ENCODE measurements at places on chromosomes 5 and 9. TPM values are rescaled to one million over a fixed set of nuclear protein-coding genes. Genes with fewer than 3 reads are reported as not detected.

Gene TPPP
- total RNA-seq: 1.4 TPM

Gene SLC36A2
- not detected for total RNA-seq

Gene TERT
- total RNA-seq: 36.2 TPM

Gene SELENOP
- 12.7 TPM for total RNA-seq

Gene CCDC152
- total RNA-seq: 13.9 TPM

Gene IFNA21
- total RNA-seq: not detected

Gene NME5
- not detected for total RNA-seq

Gene FAM200C
- total RNA-seq: 6.9 TPM

Gene CDC25C
- 29.9 TPM for total RNA-seq

Gene ARID3C
- total RNA-seq: 0.49 TPM

Gene IGFBPL1
- 78.5 TPM for total RNA-seq

Gene MCC
- total RNA-seq: 10.1 TPM

Gene BAAT
- 0.58 TPM for total RNA-seq

DNA sequence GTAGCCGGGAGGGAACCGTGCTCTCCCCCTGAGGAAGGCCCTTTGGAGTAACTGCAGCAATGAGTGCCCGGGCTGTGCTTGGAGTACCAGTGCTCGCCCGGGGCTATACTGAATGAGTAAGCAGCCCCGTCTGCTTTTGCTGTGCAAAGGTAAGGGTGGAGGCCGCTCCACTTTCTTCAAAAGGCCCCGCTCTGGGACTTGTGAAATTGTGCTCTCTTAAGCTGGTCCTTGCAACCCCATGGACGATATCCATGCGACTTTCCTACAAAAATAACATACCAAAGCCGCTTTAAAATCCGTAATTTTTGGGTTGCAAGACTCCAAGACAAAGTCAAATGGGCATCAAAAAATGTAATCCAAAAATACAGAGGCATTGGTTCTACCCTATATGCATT is 578 bp upstream of the TNFAIP8 start:
- DNase-seq: peak; percentile 75

GRCh38 chr9:99828054-99828416 is 6.3 kb downstream of the NR4A3 start:
- DNase-seq: no peak

DNA sequence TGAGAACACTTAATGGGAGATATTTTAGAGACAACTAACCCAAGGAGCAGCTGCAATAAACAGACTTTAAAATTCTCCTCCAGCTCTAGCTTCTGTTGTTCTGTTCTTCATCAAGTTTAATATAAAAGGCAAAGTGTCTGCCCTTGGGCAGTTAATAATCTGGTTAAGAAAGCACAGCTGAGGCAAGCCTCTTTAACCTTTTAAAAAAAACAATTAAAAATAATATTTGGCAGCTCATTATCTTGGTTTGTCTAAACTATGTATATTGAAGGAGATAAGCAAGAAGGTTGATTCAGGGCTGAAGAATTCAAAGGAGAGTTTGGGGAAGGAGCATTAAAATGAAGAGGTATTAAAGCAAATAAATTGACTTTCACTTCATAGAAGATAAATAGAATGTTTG is 75.4 kb downstream of the TSSK1B start:
- no peak for DNase-seq

DNA sequence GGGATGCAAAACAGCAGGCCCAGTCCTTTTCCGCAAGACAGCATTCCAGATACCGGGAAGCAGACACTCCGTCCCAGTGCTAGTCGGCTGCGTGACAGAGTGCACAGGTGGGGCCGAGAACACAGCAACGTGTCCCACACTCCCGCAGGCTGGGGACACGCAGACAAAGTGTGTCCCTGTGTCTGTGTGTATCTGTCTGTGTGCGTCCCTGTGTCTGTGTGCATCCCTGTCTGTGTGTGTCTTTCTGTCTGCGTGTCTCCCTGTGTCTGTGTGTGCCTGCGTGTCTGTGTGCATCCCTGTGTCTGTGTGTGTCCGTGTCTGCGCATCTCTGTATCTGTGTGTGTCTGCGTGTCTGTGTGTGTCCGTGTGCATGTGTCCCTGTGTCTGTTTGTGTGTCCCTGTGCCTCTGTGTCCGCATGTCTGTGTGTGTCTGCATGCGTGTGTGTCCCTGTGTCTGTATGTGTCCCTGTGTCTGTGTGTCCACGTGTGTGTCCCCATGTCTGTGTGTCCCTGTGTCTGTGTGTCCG is 137.0 kb downstream of the MRPL36 start:
- DNase-seq: no peak

GRCh38 chr9:82184524-82184923 is 196.0 kb downstream of the SPATA31D1 start:
- DNase-seq: no peak

GRCh38 chr9:98409719-98410118 is 154.3 kb upstream of the TBC1D2 start:
- DNase-seq: no peak

DNA sequence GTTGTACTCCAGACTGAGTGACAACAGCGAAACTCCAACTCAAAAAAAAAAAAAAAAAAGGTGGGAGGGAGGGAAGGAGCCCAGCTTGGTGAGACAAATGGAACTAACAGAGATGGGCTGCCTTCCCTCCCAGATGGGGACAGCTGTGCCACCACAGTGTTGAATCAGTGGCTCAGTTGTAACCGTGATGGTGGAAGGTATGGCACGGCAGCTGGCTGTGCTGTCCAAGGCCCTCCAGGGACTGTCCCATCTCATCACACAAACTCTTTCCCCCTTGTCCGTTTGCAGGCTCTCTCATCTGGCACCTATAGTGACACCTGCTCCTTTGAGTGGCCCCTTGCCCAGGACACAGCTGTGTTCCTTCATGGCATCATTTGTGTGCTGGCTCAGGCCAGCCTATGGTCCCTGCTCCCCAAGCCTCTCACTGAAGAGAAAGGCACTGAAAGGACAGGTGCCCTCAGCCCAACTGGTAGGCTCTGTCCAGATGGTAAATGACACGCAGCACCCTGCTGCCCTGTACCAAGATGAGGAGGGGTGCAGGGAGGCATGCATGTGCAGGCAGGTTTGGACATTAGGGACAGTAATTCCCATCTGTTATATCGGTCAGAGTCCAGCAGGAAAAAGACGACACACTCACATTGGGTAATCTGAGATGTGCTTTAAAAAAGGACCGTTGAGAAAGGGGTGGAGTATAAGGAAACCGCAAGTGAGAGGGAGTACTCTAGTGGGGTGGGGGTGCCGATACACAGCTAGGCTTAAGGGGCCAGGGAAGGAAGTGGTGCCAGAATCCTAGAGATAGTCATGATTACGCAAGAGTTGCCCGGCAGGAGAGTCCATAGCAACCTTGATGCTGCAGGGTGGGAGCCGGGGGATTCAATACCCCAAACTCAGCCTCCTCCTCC is 4.3 kb downstream of the SMIM33 start:
- no peak for DNase-seq

- no peak for DNase-seq
These were observed 15.5 kb upstream of the ZBED3 start for GRCh38 chr5:77102549-77102948.

DNA sequence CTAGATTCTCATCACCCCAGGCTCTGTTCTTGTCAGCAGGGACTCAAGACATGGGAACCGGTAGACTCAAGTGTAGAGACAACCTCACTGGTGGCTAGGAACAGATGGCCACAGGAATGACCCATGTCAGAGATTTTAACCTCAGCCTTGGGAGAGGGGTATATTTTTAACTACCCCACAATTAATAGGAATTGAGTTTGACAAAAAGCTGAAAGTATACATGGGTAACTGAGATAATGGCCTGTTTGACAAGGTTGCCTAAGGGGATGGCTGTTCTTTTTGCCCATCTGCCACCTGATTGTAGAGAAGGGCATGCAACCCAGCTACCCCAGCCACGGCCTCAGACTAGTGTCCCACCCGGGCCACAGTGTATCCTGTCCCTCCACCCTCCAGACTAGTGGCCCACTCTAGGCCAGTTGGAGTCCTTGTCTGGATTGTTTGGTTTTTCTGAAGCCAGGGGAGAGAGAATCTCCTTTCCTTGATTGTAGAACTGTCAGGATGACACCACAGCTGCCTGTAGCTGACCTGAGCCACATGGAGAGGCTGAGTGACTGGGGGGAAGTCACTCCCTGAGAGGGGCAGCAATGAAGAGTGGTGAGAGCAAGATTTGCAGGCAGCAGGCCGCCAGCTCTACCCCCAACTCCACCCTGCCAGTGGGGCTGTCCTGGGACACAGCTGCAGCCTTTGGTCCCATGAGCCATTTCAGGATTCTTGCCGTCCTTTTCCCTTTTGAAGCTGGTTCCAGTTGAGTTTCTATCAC is 14.6 kb upstream of the ANGPTL2 start:
- DNase-seq: no peak

- no peak for DNase-seq
These were observed 50.1 kb downstream of the ADAMTS2 start for GRCh38 chr5:179294891-179295777.

- DNase-seq: peak; percentile 70
These were observed 1353.7 kb upstream of the ACO1 start for GRCh38 chr9:31030741-31031202.

DNA sequence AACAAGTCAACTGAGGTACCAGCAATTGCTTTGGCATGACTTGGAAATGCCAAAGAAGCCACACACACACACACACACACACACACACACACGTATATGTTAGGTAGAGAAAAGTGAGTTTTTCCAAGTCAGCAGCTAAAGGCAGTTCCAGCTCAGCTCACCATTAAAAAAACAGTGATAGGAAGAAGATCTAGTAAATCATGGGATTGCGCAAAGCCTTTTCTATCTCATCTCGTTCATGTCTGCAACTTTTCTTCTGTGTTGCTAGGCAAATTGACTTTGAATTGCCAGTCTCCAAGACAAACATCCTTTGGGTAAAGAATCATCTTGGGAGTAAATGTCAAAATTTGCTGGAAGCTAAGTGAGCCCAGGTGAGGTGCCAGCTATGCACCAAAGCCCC is 500.1 kb downstream of the ENC1 start:
- DNase-seq: no peak

DNA sequence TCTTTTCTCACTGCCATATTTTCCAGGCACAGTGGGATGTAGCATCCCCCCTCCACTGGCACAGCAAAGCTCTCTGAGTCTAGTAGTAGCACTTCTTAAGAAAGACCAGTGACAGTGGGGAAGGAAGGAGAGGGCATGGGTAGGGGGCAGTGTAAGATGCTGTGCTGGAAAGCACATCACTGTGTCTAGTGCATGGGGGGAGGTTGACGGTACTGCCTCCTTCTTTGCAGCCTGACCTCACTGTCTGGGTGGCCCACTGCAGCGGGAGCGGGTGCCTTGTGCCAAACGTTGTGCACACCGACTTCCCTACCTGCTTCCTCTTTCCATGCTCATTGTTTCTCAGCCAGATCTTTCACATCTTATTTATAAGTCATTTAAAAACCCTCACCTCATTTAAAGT is 91.8 kb downstream of the PDE8B start:
- DNase-seq: no peak

DNA sequence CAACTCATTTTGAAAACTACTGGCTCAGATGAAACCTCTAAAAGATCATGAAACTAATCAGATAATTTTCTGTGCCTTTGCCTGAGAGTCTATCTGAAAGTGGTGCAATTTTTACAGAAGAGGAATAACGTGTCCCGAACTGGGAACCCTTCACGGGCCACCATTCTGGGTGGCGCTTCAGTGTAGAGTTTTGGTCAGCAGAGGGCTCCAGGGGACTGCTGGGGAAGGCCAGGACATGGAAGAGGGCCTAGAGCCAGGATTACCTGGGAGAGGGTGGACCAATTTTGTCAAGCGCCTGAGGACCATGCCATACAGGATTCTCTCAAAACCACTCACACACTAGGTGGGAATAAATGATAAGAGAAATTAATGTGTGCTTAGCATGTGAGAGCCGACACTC is 49.7 kb upstream of the PLEKHG4B start:
- DNase-seq: peak; percentile 74

- DNase-seq: no peak
These were observed 123.8 kb downstream of the FBXL7 start for GRCh38 chr5:15623794-15624193.

GRCh38 chr5:11289733-11290132 is 528.7 kb upstream of the DAP start:
- peak; percentile 36 for DNase-seq

GRCh38 chr9:122085260-122085659 is 7.8 kb downstream of the TTLL11 start:
- no peak for DNase-seq

GRCh38 chr9:98064623-98065392 is 8.3 kb downstream of the NANS start:
- no peak for DNase-seq

GRCh38 chr9:104808035-104808614 is 44.2 kb downstream of the NIPSNAP3B start:
- peak; percentile 71 for DNase-seq

GRCh38 chr5:1104327-1105006 is 7.4 kb downstream of the SLC12A7 start:
- no peak for DNase-seq

DNA sequence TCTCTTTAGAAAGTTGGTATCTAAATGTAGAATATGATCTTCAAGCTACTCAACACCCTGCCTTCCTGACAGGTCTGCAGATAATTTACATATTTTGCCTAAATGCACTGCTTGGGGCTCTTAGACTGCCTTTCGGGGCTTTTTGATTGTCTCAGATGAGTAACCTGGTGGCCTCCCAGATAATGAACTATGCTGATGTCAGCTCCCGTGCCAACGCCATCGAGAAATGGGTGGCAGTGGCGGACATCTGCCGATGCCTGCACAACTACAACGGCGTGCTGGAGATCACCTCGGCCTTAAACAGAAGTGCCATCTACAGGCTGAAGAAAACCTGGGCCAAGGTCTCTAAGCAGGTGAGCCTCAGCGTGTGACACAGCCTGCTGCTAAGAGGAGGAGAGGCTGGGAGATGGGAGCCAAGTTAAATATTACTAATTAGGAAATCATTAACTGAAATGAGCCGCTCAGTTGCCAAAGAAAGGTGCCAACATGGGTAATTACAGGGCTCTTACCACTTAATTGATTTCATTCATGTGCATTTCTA is 20.8 kb upstream of the CKMT2 start:
- no peak for DNase-seq
